NCI-H1092 treated with DMSO at 0.1 percent for 48 hours (cell line): ENCODE measurements at places on chromosomes 6 and 20.

GRCh38 chr6:15316754-15317153 lies 70.9 kb downstream of the JARID2 start:
- DNase-seq, result no peak

DNA sequence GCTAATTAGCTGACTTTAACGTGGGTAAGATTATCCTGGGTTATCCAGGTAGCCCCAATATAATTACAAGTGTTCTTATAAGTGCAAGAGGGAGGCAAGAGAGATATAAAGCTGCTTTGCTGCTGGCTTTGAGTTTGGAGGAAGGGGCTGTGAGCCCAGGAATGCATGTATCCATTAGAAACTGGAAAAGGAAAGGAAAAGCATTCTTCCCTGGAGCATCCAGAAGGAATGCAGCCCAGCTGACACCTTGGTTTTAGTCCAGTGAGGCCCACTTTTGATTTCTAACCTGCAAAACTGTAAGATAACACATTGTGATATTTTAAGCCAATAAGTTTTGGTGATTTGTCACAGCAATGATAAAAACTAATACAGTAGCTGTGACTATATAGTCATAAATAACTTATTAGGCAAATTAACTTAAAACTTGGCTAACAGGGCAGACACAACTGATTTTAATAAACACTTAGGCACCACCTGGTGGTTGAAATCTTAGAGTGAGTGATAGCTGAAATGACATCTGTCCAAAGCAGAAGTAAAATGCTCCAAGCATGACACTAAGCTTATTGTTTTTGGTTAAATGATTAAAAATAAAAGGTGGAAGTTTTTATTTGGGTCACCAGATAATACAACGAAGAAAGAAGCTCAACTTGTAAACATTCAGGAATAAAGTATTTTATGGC lies 35.6 kb downstream of the ADGRF4 start:
- no peak for DNase-seq

GRCh38 chr6:20092071-20092566 lies 120.2 kb downstream of the MBOAT1 start:
- peak; percentile 55 for DNase-seq

GRCh38 chr6:1496836-1497760 lies 107.7 kb downstream of the FOXF2 start:
- DNase-seq, result no peak

DNA sequence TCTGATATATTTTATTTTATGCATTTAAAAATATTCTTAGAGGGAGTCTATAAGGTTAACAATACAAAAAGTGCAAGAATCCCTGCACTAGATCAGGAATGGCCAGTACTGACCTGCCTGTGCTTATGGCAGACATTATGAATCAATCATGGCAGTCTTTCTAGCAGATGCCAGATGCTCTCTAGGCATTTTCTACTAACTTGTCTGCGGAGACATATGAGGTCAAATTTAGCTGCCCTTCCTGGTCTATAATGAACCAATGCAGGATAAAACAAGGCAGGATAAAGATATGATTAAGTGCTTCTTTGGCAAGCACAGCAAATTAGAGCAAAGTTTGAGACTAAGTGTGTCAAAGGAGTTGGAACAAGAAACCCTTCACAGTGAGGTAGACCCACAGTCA lies 46.6 kb upstream of the RNF24 start:
- DNase-seq, result no peak

DNA sequence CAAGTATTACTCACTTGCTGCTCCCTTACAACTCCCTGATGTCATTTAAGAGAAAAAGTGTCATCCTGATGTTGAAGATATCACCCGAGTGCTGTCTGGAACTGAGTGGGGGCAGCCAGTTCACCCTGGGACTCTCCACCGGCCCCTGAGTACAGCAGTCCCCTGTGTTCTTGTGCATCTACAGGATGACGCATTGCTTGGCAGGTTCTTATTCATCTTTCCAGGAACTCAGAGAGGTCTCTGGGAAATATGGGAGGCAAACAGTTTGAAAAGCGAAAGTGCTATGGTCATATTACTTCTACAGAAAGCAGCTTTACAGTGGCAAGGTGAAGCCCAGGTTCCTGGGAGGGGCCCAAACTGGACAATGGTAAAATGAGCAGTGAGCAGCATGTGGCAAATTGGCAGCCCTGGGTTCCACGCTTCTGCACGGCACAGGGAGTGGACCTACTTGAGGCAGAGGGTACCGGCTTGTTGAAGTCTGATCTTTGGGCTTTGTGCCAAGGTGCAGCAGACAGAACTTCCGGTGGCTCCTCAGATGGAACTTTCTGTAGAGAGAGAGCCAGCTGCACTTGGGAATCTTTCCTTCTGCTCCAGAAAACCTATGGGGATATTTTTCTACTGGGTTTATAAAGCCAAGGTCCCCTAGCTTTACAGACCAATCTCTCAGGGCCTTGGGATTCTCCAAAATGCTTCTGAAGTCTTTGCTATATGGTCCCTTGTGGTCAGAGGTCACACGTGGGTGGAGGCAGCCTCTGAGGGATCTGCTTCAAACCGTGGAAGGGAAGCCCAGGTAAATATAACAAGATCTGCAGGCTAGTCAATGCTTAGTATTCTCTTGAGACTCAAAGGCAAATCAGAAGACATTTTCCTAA lies 128.3 kb downstream of the MAP3K7 start:
- DNase-seq, result no peak

DNA sequence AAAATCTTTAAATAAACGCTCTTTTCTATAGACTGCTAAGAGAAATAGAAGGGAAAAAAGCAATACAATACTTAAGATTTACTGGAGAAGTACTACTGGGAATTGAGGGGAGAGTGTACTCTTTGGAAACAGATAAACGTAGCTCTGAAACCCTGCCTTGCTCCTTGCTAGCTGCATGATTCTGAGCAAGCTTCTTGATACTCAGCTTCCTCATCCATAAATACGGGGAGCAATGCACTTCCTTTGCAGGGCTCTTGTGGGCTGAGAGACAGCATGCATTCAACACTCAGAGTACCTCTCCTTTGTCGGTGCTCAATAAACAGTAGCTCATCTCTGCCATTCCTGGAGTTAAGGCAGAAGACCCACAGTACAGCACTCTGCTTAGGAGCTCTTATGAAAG lies 159.7 kb downstream of the BTBD9 start:
- no peak for DNase-seq

DNA sequence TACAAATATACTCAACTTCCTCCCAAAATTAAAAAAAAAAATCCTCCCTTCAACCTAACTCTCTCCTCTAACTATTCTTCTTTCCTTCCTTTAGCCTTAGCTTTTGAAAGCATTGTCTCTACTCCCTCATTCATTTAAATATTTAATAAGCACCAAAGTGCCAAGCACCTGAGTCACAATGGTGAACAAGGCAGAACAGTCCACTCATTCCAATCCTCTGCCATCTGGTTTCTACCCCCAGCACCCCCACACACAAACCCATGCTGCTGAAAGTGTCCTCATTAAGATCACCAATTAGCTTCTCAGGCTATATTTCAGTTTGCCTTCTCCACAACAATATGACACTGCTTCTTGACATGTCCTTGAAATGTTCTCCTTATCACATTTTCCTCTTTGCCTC lies 76.3 kb downstream of the DTNBP1 start:
- DNase-seq, result no peak

- DNase-seq, result no peak
Measured at GRCh38 chr6:92341201-92341600, 1078.2 kb downstream of the EPHA7 start.

GRCh38 chr6:149284904-149285303 lies 32.6 kb upstream of the TAB2 start:
- no peak for DNase-seq

GRCh38 chr20:62305149-62305764 lies 2.5 kb downstream of the ADRM1 start:
- DNase-seq, result no peak

GRCh38 chr20:1803932-1804501 lies 91.2 kb upstream of the SIRPA start:
- no peak for DNase-seq

- no peak for DNase-seq
Measured at GRCh38 chr6:5941188-5941587, 65.5 kb downstream of the NRN1 start.

DNA sequence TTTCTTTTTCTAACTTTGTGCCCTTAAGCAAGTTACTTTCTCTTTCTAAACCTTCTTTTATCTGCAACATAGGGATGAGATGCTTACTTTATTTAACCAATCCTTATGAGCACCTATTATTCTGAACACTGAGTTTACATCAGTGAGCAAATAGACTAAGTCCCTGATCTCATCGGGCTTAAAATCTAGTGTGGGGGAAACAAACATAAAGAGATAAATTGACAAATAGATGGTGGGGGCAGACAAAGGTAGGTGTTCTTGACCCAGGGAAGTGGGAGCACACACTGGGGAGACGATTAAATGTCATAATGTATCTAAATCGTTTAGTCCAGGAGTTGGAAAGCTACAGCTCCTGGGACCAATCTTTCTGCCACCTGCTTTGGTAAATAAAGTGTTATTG lies 129.6 kb downstream of the TFAP2C start:
- no peak for DNase-seq

DNA sequence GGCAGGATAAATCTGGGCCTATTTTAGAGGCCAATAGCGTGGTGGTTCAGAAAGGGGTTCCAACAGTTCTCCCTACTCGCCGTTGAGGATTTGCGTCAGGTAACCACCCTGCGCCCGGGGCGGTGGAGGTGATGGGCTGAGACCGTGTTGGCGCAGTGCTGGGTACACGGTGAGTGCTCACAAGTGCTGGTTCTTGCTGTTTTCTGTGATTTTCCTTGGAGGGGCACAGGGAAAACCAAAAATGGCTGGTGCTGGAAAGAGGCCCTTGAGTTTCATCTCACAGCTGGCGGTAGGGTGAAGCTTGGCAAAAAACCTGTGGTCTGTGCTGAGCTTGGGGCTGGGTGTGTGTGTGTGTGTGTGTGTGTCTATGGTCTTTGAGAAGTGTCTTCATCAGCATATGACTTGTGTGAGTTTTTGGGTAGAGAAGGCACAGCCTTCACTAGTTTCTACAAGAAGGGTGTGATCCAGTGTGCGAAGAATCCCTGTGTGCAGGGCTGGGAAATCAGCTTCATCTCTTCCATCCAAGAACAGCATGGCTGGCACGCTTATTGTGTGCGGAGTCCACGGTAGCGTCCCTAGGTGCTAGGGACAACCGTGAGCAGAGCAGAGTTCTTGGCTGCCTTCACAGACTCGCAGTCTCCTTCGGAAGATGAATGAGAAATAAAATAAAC lies 35.3 kb upstream of the SCRT2 start:
- DNase-seq, result no peak

GRCh38 chr6:84018453-84019061 lies 15.0 kb upstream of the MRAP2 start:
- no peak for DNase-seq

- no peak for DNase-seq
Measured at GRCh38 chr6:155228546-155229166, 35.2 kb upstream of the CLDN20 start.

DNA sequence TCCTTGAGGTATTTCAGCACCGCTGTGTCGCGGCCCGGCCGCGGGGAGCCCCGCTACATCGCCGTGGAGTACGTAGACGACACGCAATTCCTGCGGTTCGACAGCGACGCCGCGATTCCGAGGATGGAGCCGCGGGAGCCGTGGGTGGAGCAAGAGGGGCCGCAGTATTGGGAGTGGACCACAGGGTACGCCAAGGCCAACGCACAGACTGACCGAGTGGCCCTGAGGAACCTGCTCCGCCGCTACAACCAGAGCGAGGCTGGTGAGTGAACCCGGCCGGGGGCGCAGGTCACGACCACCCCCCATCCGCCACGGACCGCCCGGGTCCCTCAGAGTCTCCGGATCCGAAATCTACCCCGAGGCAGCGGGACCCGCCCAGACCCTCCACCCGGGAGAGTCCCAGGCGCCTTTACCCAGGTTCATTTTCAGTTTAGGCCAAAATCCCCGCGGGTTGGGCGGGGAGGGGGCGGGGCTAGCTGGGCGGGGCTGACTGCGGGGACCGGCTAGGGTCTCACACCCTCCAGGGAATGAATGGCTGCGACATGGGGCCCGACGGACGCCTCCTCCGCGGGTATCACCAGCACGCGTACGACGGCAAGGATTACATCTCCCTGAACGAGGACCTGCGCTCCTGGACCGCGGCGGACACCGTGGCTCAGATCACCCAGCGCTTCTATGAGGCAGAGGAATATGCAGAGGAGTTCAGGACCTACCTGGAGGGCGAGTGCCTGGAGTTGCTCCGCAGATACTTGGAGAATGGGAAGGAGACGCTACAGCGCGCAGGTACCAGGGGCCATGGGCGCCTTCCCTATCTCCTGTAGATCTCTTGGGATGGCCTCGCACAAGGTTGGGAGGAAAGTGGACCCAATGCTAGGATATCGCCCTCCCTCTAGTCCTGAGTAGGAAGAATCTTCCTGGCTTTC lies 693 bp downstream of the HLA-F start:
- no peak for DNase-seq

- DNase-seq, result peak; percentile 27
Measured at GRCh38 chr6:32700391-32701040, 34.1 kb upstream of the HLA-DQB1 start.

DNA sequence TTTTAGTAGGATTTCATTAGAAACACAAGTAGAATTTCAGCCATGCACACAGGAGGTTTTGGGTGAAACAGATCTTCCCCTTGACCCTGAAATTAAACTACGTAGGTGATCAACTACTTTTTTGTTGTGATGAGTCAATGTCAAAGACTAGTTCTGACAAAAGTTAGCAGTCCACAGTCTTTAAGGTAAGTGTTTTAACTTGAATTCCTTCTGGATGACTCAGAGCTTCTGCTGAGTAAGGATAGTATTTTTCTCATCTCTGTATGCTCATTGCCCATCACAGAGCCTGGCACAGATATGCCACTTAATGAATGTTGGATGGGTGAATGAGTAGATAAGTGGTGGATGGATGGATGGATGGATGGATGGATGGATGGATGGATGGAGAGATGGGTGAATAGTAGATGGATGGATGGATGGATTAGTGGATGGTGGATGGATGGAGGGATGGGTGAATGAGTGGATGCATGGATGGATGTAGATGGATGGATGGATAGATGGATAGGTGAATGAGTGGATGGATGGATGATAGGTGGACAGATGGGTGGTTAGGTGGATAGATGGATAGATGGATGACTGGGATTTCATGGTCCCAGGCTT lies 165.3 kb downstream of the ZMYND8 start:
- no peak for DNase-seq

DNA sequence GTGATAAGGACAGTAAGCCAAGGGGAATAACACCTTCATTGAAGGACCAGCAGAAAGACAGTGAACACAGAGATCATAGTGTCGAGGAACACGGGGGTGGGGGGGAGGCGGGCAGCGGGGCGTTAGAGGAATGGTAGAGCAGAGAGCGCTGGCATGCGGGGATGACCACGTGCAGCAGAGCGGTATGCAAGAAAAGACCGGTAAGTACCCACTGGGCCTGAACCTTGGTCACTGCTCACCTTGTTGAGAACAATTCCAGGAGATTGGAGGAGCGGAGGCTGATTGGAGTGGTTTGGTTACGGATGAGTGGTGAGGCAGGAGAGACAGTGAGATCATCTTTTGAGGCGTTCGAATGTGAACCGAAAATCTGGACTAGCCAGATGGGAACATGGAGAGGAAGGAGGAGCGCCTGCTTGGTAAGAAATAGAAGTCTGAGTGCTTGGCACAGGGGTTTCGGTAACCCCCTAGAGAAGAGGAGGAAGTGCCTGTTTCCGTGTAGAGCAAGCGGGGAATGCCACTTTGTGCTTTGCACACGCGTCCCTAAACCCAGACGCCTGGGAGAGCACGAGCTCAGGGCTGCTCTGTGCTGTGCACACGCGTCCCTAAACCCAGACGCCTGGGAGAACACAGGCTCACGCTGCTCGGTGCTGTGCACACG lies 70.0 kb downstream of the FAM120B start:
- no peak for DNase-seq

GRCh38 chr6:89792881-89793280 lies 26.7 kb downstream of the MDN1 start:
- no peak for DNase-seq
